ENCODE measurements at places on chromosomes 2 and 18.
A peak's percentile ranks its signal among the peaks of the same experiment; 100 is the strongest.

DNA sequence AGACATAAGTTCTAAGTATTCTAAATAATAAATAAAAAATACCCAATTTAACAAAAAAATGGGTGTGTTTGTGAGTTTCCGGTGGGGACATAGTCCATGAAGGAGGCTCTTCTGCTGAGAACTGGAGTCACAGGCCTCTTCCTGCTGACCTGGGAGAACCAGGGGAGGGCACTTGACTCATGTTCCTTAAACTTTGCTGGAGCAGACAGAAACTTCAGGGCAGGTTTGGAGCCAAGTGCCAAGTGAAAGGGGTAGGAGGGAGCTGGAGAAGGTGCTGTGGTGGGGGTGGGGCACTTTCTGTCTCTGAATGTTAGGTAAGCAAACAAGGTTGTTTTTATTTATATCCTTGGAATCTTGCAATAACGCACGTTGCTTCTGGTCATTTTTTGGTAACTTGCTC, 78.8 kb upstream of the TTN start:
- DNase-seq, result no peak

- DNase-seq, result no peak
These were observed 86.3 kb downstream of the ALPK2 start for GRCh38 chr18:58542426-58543159.

DNA sequence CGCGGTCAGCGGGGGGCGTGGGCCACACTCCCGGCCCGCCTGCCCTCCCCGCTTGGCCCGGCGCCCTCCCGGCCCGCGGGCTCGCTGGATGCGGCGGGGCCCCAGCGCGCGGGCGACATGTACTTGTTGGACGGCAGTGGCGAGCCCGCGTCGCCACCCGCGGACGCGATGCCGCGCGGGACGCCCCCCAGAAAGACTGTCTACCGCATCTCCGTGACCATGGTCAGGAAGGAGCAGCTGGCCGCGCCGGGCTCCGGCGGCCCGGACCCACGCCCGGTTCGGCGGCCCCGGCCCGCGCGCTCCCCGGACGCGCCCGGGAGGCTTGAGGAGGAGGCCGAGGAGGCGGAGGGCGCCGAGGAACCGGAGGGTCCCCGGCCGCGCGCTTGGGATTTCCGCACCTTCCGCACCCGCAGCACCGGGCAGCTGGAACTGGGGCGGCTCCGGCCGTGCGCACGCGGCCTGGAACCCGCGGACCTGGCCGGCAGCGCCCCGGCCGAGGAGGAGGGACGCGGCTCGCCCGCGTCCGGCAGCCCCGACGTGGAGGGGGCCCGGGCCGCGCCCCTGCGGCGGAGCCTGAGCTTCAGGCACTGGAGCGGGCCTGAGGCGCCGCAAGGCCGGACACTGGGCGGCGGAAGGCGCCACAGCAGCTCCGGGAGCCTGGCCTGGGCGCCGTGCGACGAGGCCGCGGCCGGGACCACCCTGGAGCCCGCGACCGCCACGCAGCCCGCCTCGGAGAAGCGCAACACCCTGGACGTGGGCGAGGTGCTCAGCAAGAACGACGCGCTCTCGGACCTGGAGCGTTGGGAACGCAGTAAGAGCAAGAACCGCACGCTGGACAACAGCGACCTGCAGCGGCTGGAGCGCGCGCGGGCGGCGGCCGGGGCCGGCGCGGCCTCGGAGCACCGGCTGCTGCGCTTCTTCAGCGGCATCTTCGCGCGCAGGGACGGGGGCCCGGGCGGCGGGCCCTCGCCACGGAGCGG, 176.4 kb downstream of the AGAP1 start:
- no peak for DNase-seq

DNA sequence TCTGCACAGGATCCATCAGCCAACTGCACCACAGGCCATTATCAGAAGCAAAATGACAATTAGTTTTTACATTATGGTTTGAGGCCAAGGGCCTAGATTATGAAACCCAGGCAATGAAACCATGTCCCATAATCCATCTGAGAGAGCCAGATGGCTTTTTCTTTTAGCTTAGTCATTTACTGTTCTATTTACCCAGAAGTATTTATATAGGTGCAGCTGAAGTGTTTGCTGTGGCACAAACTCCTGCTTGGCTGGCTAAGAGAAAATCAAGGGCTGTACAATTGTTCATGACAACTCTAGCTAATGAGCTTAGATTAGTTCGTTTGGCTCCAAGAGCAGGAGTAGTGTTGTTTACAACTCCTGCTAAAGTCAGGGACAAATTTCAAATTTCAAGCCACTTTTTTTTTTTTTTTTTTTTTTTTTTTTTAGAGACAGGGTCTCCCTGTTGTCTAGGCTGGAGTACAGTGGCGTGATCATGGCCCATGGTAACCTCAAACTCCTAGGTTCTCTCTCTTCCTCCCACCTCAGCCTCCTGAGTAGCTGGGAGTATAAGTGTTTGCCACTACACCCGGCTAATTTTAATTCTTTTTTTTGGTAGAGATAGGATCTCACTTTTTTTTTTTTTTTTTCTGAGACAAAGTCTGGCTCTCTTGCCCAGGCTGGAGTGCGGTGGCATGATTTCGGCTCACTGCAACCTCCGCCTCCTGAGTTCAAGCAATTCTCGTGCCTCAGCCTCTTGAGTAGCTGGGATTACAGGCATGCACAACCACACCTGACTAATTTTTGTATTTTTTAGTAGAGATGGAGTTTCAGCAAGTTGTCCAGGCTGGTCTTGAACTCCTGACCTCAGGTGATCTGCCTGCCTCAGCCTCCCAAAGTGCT, 18.4 kb upstream of the REV1 start:
- peak; percentile 84 for DNase-seq

DNA sequence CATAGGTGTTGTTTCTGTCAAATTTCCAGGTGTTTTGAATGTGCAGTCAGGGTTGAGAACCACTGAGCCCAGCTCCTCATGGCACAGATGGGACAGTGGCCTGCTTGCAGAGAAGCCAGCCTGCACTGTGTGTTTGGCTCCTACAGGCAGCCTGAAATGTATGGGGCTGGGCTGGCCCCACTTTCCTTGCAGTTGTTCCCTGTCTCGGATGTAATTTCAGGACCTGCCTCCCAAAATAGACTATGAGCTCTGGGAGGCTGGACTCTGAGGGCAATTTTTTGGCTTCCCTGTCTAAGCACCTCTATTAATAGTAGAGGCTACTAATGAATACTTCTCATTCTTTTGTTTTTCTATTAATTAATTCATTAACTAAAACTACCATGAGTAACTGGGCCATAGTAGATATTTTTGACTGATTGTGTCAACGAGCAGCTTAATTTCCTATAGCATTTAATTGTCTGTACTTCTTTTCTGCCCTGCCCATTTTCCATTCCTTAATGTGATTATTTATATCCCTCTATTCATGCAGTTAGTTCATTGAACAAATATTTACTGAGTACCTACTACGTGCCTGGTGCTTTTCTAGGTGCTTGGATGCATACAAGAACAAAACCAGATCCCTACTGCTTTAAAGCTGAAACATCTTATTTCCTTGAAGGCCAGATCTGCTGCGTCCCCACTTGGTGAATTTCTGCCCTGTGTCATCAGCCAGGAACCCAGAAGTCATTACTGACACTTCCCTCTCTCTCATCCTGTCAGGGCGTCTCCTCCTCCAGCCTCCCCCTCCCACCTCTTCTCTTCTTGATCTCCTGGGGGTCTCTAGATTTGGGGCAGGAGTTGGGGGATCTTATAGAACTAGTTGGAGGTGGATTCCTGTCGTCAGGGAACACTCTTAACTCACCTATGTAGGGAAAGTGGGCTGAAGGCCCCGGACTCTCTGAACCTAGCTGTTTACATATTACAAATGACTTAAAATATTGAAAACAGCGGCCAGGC, 16.3 kb downstream of the DYSF start:
- DNase-seq, result no peak

GRCh38 chr2:113840518-113840917, 49.4 kb upstream of the ACTR3 start:
- no peak for DNase-seq

DNA sequence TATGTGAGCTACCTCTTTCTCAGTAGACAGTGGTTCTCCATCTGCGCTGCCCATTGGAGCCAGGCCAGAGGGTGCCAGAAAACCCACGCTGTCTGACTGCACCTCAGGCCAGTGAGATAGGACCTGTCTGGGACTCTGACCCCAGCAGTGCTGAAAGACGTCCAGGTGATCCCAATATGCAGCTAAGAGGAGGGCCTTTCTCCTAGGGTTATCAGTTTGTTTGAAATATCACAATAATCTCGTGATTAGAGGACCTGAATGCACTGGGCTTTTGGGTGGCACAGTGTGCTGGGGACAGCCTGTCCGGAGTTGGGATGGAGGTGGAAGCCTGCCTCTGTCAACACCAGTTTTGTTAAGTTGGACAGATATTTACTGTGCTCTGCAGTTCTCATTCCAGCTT, 216.3 kb downstream of the LDLRAD4 start:
- DNase-seq, result no peak
